ENCODE measurements at places on chromosomes 12 and 14.

GRCh38 chr12:48441069-48441468, 31.3 kb upstream of the ANP32D start:
- DNase-seq, result no peak

- no peak for DNase-seq
Measured at GRCh38 chr12:39010406-39010805, 105.0 kb upstream of the CPNE8 start.

DNA sequence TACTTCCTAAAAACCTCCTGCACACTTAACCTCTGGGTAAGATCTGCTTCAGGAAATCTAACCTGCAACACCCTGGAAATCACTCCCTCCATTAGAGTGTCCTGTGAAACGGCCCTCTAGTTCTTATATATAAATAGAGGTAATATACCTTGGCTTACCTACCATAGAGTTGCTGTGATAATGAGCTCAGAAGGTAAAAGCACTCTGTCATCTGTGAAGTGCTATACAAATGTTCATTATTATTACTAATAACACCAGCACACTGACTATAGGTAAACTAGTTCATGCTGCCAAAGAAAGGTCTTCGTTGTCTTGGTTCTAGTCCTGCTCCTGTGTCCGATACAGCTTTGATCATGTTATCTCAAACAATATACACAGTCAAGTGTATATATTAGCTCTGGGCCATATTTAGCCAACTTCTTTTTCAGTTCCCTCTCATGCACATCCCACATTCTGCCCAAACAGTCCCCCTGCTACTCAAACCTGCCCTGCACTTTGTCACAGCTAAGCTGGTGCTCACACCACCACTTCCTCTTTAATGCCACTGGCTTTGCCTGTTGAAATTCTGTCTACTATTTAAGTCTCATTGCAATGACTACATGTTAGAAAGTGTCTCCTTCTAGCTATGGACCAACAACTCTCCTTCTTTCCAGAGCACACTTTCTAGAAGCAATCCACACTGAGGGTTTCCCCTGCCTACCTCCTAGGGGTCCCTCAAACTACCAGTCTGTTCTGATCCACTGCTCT, 5.1 kb downstream of the E2F7 start:
- DNase-seq, result no peak

GRCh38 chr12:89783359-89784060, 74.9 kb upstream of the ATP2B1 start:
- DNase-seq, result no peak

DNA sequence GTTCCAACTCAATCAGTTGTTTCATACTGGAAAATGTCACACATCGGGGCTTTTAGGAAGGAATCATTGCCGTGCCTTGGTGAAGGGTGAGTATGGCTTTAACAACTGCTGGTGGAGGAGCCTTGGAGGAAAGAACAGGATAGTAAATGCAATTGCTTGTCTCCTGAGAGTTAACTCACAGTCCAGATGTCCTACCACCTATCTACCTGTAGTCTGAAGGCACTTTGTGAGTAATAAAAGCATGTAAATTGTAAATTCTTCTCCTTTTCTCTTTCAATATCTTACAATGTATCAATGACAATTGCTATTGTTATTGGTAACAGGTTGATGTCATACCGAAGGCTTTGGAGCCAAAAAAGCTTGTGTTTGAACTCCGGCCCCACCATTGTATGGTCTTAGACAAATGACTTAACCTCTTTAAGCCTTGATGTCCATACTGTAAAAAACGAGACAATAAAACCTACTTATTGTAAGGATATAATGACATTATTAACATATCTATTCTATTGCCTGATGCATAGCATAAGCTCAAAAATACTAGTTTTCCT, 397.4 kb downstream of the ADAMTS20 start:
- no peak for DNase-seq

GRCh38 chr12:130615861-130616345, 100.2 kb downstream of the RIMBP2 start:
- no peak for DNase-seq

DNA sequence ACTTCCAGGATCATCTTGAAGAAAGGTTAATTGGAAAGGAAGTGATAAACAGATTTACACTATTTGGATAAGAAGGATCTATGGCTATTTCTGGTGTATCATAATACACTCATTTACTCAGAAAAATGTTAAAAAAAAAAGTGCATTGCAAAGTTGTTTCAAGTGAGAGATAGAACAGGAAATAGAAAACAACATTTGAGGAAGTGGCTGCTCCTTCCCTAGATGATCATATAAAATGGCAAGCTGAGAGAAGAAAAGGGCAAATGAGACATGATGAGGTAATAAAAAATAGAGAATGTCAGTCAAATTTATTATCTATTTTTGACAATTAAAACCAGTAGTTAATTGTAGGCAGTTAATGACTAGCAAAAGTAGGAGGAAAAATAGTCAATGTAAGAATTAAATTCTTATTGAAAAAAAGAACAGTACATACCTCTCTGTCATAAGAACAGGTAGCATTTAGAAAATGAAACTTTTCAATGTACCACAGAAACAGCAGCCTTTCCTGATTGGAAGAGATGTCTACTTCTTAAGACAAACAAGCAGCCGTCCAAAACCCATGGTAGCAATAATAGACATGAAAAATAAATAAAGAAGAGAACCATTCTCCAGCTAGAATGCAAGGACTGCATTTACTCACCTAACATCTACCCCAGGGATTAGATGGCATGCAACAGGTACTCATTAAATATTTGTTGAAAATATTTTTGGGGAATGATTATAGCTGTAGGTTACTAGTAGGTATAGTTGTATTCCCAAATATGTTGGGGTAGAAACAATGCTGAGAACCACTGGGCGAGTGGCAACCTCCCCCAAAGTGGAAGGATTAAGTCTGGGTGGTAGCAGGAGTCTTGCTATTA, 63.9 kb upstream of the GRIP1 start:
- DNase-seq, result no peak

DNA sequence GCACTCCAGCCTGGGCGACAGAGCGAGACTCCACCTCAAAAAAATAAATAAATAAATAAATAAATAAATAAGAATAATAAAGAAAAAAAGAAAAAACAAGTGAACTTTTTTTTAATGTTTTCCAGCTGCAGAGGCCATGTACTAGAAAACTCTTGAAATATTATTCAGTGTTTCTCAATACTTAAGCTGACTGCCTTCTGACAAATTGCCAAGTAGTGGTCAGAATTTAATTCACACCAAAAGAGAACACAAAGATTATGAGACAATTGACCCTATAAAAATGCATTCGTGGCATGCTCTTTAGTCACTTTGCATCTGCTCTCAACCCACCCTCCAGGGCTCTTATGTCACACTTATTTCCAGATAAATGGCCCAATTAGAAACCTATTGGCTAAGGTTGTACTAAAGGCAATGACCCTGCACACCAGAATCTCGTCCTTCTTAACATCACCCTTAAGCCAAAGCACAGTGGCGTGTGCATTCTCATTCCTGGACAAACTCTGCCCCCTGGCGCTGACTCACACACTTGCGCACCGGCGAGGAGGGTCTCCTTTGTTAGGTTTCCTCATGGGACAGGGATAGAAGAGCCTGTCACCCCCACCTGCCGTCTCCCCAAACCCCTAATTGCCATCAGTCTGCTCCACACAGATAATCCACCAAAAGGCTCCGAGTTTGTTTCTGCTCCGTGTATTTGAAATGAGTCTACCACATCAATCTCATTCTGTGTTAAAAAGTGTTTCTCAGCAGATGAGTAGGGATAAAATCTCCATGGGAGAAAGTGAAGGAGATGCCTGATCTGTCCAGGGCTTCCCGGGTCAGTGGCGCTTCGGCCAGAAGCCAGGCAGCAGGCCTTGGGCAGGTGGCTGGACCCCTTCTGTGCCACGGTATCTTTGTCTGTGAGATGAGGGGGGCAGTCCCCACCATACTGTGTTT, 73.1 kb upstream of the CEP83 start:
- peak; percentile 10 for DNase-seq

GRCh38 chr12:2686280-2686646, 108.5 kb upstream of the FKBP4 start:
- DNase-seq, result no peak

- DNase-seq, result no peak
Measured at GRCh38 chr12:19669793-19670192, 230.5 kb downstream of the AEBP2 start.

DNA sequence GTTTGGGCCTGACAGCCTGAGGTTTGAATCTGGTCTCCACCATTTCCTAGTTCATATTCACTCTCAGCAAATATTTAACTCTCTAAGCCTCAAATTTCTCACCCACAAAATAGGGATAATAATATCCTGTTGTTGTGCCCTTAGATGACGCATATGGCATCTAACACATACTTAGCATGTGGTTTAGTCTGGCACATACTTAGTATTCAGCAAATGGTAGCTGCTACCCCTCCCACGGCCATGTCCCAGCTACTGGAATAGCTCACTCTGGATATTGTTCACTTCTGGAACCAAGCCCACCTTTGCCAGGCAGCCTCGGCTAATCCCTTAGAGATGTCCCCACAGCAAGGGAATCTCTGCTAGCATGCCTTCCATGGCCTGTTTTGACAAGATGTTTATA, 53.3 kb downstream of the BICD1 start:
- DNase-seq, result no peak

DNA sequence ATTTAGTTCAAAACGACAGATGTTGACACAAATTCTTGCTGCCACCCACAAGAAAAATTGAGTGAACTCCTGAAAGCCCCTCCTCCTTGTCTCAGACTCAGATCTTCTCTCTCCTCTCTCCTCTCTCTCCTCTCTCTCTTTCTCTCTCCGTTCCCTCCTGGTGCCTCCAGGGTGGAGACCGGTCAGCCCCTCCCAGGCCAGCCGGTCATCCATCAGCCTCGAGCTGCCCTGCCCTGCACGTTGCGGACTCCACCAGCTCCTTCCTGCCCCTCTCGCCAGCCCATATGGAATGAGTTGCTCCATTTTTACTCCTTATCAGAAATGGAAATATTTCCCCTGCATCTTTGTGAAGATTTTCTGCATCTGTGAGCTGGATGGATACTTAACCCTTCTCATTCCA, 103.8 kb downstream of the TBX5 start:
- no peak for DNase-seq

DNA sequence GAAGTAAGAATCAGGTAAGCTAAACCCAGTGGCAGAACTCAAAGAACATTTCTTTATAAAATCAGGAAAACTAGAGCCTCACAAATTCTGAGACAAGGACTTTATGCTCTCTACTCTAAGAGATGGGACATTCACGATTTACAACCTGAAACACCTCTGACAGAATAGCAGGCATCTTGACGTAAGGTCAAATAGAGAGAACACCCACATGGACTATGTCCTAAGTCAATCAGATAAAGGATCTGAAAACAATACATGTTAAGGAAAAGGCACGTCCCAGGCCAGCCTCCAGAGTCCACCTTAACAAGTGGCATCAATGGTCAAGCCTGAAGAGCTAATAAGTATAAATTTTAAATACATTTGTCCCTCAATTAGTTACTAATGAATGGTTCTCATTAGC, 39.9 kb upstream of the SYCP3 start:
- no peak for DNase-seq

DNA sequence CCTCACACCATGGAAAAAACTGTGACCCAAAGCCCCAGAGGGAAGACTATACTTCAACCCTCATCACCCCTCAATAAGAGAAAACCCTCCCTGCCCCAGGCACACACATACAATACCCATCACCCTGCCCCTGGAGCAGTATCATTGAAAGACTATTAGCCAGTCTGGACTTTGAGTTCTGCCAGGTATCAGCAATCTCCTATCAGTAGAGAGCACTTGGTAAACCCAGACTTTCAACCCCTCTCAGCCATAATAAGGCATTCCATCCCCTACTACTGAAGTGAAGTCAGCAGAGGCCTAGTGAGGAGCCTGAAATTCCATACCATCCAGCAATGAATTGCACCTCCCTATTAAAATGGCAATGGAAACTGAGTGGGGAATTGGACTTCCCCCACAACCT, 16.4 kb upstream of the PRKD1 start:
- DNase-seq, result no peak

DNA sequence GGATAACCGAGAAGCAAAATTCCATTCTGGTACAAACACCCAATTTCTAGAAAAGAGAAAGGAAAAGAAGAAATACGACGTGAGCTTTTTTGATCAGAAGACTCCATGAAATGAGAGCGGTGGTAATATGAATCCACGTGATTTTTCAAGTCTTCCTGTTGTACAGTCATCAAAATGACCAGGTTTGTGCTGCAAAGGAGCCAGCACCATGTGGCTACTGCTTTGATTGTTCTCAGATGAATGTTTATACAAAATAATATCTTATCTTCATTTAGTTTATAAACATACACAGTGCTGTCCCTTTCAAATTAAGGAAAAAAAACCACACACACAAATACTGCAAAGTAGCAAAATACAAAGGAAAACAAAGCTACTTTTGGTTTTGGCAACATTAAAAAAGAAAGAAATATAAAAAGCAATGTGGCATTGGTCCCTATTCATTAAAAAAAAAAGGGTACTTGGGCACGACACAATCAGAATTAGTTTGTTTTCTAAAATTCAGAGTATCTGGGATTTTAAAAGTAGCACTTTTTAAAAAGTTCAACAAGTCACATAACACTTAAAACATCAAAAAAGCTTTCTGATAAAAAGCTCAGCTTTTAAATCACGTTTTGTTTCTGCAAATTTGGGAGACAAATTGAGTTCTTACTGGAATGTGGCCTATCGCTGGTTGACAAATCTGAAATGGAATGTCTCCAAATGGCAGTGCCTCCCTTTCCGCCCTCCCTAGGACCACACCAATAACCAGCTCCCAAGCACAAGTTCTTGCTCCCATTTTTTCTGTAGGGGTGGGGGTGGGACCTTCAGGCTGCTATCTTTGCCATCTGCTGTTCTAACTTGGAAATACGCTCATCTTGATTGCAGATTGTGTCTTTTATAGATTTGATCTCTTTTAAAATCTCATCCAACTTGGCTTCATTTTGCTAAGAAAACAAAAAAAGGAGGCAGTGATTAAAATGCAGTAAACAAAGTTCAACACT, 13.2 kb upstream of the SELPLG start:
- no peak for DNase-seq

DNA sequence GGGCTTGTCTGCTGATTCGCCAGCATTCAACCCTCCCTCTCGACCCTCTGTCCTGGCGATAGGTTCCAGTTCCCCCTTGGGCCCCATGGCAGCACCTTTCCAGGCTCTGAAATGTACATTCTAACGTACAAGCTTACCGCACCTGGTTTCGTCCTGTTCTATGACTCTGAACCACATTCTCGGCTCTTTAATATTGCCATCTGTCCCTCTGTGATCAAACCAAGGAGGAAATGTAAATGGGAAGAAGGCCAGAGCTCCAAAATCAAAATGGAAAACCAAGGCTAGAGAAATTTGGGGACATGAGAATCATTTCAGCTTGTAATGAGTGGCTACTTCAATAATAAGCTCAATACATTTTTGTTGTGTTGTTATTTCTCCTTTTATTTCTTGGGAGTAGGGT, 117.2 kb downstream of the TTC7B start:
- DNase-seq, result no peak

- no peak for DNase-seq
Measured at GRCh38 chr14:78104655-78105054, 65.5 kb upstream of the NRXN3 start.

- DNase-seq, result no peak
Measured at GRCh38 chr14:55401751-55402150, 9.9 kb downstream of the ATG14 start.

- no peak for DNase-seq
Measured at GRCh38 chr12:112413855-112414625, 4.6 kb upstream of the RPL6 start.

Measured in NCI-H2081 treated with DMSO at 0.1 percent for 48 hours (cell line).